ENCODE measurements at places on chromosomes 12 and 14. TPM values are rescaled to one million over a fixed set of nuclear protein-coding genes. Genes with fewer than 3 reads are reported as not detected.
A peak's percentile ranks its signal among the peaks of the same experiment; 100 is the strongest.

DNA sequence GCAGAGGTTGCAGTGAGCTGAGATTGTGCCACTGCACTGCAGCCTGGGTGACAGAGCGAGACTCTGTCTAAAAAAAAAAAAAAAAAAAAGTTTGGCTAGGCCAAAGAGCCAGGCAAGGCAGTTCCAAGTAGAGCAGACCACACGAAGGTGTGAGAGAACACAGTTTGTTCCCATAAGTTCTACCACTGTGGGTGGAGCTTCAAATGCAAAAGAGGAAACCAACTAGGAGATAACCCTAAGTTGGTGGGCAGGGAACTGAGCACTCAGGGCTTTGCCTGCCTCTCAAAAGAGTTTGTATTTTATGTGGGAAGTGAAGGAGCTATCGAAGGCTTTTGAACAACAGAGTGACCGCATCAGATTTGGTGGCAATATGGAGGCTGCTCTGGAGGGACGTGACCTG, 15.1 kb downstream of the SOCS2 start:
- no peak overlapping the region for H3K4me3 ChIP-seq
- H3K27me3 ChIP-seq = no peaks in the 10 kb centered on the region

Gene C3AR1
- 8.9 TPM for total RNA-seq

Gene SYCP3
- total RNA-seq = not detected

DNA sequence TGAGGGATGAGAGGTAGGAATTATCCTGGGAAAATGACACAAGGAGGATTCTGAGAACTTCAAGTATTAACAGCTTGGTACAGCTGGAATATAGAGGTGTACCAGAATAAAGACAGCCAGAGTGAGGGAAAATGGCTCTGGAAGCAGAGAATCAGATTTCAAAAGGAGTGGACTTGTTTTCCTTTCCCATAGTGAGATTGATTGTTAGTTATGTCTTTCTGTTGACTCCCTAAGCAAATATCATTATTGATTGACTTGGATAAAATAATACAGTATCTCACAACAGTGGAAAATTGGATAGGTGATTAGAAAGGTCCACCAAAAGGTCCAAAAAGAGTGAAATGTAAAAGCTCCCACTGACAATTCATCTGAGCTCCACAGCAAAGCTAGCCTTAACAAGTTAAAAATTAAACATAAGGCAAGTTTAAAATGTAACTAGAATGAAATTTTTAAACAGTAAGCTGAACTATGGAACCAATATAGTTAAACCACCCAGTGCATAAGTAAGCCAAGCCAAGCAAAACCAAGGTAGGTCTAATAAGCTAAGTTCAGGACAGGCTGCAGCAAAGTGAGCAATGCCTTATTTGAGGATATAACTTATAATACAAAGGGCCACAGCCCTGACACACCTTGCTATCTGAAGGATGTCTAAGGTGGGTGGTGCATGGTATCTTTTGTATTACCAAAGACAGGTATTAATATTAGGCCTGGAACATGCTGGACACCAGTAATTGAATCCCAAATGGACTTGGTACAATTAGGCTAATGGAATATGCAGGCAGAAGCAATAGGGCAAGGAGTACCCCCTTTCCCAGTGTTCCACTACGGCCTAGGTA, 21.8 kb downstream of the ENTPD5 start:
- H3K4me1 ChIP-seq = no peaks in the 10 kb centered on the region
- no peak overlapping the region for H3K27ac ChIP-seq
- peaks cover 20% of the 10 kb centered on the region for H3K36me3 ChIP-seq
- no peak overlapping the region for H3K4me3 ChIP-seq

DNA sequence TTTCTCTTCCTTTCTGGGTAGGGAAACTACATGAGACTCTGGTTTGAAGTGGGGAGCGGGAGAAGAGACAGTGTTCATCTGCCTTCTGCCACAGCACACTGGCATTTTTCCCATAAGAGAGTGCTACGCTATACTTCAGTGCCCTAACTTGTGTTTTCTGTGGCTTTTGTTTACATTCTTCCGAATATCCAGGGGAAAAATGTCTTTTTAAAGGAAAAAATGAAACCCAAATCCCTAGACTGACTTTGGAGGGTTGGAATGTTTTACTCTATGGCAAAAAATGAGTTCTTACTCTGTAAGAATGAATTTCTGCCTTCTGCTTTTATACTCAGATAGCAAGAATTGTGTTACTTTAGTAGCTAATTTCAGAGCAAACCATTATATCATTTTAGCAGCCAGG, 88.1 kb upstream of the TMEM263 start:
- no peaks in the 10 kb centered on the region for H3K36me3 ChIP-seq
- peaks cover 12% of the 10 kb centered on the region for H3K4me1 ChIP-seq
- H3K27ac ChIP-seq = no peak overlapping the region
- no peak overlapping the region for H3K4me3 ChIP-seq

Gene HEBP1
- total RNA-seq = 70.6 TPM

Gene IL31
- not detected for total RNA-seq

DNA sequence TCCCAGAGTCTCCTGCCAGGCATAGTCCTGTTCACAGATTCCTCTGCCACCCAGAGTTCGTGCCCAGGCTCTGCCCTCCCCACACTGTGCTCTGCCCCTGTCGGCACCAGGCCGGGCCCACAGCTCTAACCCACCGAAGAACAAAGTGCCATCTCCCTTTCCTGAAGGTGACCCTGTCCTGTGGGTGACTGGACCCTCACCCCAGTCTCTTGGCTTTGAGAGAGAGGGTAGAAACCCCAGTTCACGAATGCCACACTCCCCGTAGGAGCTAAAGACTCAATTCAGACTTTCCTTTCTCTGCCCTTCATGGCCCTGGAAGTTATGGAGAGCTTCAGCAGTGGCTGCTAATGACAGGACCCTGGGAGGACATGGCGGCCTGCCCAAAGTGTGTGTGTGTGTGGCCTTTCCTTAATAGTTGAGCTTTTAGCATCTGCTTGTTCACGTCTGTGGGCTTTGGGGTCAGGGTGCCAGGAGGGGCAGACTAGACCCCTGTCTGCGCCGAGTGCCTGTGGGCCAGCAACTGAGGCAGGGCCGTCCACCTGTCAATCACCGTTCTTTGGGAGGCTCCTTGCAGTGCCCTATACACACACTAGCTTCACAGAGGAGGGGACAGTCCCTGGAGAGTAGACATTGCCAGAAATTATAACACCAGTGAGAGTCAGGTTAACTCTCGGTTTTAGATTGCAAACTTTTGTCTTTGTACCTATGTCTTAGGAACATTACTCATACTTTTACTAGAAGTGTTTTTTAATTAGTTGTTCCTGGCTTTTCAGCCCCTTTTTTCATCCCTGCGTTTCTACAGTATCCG, 84.6 kb upstream of the DYNC1H1 start:
- peaks cover 26% of the 10 kb centered on the region for H3K36me3 ChIP-seq
- DNase-seq = no peak
- H3K4me1 ChIP-seq = peaks cover 53% of the 10 kb centered on the region
- no peak overlapping the region for H3K4me3 ChIP-seq
- no peak overlapping the region for H3K27ac ChIP-seq
- no peaks in the 10 kb centered on the region for H3K27me3 ChIP-seq

Gene NTF3
- total RNA-seq = 1.2 TPM

DNA sequence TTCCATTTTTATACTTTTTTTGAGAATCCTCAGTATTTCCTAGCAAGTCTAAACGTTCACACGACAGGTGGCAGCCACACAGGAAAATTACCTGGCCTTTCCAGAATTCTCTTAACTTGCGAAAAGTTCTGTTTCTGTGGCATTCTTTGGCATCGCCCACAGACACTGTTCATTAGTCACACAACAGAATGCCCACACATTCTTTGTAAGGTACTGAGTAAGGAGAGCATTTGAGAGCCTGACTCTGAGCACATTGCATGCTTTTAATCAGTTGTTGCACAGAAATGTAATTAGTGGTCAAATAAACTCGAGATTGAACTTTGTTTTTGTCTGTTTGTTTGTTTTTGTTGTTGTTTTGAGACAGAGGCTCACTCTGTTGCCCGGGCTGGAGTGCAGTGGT, 52.4 kb downstream of the LMNTD1 start:
- H3K36me3 ChIP-seq = no peaks in the 10 kb centered on the region
- H3K4me3 ChIP-seq = no peak overlapping the region
- no peak overlapping the region for H3K27ac ChIP-seq
- no peaks in the 10 kb centered on the region for H3K27me3 ChIP-seq
- peaks cover 9% of the 10 kb centered on the region for H3K4me1 ChIP-seq

DNA sequence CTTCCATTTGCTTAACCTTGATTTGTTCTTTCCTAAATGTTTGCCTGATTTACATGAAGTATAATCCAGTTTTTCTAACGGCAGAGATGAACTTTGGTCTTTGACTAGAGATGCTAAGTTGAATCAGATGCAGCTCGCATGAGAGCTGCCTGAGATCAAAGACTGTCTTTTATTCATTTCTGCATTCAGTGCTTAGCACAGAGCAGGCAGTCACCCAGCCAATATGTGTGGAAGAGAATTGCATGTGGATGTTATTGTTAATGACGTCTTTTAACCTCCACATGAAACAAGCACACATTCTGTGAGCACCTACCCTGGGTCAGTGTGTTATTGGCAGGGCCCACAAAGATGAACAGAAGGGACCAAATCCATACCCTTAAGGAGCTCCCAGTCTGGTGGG, 99.2 kb downstream of the SLC5A8 start:
- H3K4me3 ChIP-seq = no peak overlapping the region
- H3K36me3 ChIP-seq = no peaks in the 10 kb centered on the region
- peaks cover 3% of the 10 kb centered on the region for H3K27me3 ChIP-seq
- DNase-seq = no peak

- peaks cover 42% of the 10 kb centered on the region for H3K4me1 ChIP-seq
- peaks cover 13% of the 10 kb centered on the region for H3K36me3 ChIP-seq
- DNase-seq = no peak
- H3K27ac ChIP-seq = no peak overlapping the region
These were observed 1.2 kb downstream of the NEK9 start for GRCh38 chr14:75125617-75126016.

GRCh38 chr14:81480741-81481140, 52.9 kb downstream of the SEL1L start:
- no peak for DNase-seq
- no peak overlapping the region for H3K4me3 ChIP-seq
- peaks cover 4% of the 10 kb centered on the region for H3K4me1 ChIP-seq
- H3K36me3 ChIP-seq = peaks cover 96% of the 10 kb centered on the region
- no peaks in the 10 kb centered on the region for H3K27me3 ChIP-seq
- H3K27ac ChIP-seq = no peak overlapping the region

- H3K4me3 ChIP-seq = no peak overlapping the region
- H3K27ac ChIP-seq = no peak overlapping the region
- no peaks in the 10 kb centered on the region for H3K36me3 ChIP-seq
These were observed 17.3 kb downstream of the GSG1 start for GRCh38 chr12:13085968-13086686.

Gene TSPAN9
- 19.9 TPM for total RNA-seq

DNA sequence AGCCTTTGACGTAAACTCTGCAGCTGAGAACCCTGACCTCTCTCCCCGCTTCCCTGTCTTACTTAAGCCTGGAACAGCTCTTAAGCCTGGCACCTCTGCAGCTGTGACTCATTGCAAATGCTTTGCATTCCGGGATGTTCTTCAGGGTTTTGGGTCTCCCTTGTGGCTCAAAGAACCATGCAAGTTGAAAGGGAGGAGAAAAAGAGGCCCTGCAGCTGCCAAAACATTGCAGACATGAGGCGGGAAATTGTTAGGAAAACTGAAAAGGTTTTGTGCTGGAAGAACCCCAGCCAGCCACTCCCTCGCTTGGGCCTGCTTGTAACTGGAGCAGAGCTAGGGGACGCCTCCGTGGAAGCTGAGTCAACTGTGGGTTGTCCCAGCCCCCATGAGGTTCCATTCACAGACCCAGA, 60.2 kb upstream of the FERMT2 start:
- DNase-seq = peak; percentile 95
- peaks cover 7% of the 10 kb centered on the region for H3K4me1 ChIP-seq
- peak overlapping the region; percentile 78 for H3K27ac ChIP-seq
- no peaks in the 10 kb centered on the region for H3K27me3 ChIP-seq

Gene SMOC1
- 0.45 TPM for total RNA-seq

- H3K4me3 ChIP-seq = no peak overlapping the region
- H3K27me3 ChIP-seq = no peaks in the 10 kb centered on the region
- no peak for DNase-seq
- H3K36me3 ChIP-seq = no peaks in the 10 kb centered on the region
- H3K4me1 ChIP-seq = peaks cover 8% of the 10 kb centered on the region
These were observed 98.7 kb downstream of the ERGIC2 start for GRCh38 chr12:29282031-29282816.

- no peak for DNase-seq
- peaks cover 9% of the 10 kb centered on the region for H3K4me1 ChIP-seq
- H3K27ac ChIP-seq = no peak overlapping the region
- no peak overlapping the region for H3K4me3 ChIP-seq
These were observed 299.6 kb downstream of the PCNX1 start for GRCh38 chr14:71206766-71207371.

DNA sequence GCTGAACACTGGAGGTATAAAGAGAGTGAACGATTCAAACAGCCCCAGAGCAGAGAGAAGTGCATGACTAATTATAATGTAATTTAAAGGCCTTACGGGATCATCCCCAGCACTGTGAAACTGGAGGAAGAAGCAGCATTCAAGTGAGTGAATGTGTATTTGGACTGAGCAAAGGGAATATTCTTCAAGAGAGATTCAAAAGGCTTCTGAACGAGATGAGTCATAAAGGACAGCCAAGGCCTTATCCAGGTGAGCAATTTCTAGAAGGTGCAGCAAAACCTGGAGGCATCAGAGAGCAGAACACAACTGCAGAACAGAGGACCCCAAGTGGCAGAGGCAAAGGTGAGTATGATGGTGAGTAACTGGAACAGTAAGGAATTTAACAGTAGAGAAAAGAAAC, 127.2 kb downstream of the BCAT1 start:
- H3K27me3 ChIP-seq = no peaks in the 10 kb centered on the region
- H3K4me1 ChIP-seq = peaks cover 9% of the 10 kb centered on the region
- H3K4me3 ChIP-seq = no peak overlapping the region
- no peaks in the 10 kb centered on the region for H3K36me3 ChIP-seq
- DNase-seq = no peak

DNA sequence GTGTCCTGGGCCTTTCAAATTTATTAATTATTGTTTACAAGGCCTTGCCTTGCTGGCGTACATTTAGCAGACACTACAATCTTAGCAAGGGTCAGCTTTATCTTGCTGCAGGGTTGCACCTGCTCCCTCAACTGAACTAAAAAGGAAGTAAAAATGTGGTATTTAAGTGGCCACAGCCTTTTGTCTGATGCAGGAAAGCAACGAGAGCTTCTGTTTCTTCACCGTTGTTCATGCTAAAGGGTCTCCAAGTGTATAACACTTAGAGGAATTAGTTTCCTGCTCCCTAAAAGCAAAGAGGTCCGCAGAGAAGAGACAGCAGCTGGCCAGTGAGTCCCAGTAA, 62.8 kb upstream of the EGLN3 start:
- no peak overlapping the region for H3K4me3 ChIP-seq
- H3K36me3 ChIP-seq = no peaks in the 10 kb centered on the region
- H3K27ac ChIP-seq = no peak overlapping the region
- no peaks in the 10 kb centered on the region for H3K27me3 ChIP-seq
- no peaks in the 10 kb centered on the region for H3K4me1 ChIP-seq
- DNase-seq = no peak

Gene ACOT2
- total RNA-seq = 186 TPM

- no peak overlapping the region for H3K27ac ChIP-seq
- no peaks in the 10 kb centered on the region for H3K36me3 ChIP-seq
- H3K4me1 ChIP-seq = no peaks in the 10 kb centered on the region
- DNase-seq = no peak
- no peak overlapping the region for H3K4me3 ChIP-seq
These were observed 253.7 kb upstream of the HMGA2 start for GRCh38 chr12:65570451-65571130.

Gene UNC79
- 0.19 TPM for total RNA-seq

Gene SDR9C7
- total RNA-seq = not detected

Gene ART4
- total RNA-seq = 1.9 TPM

- DNase-seq = no peak
- peak overlapping the region; percentile 34 for H3K4me3 ChIP-seq
- H3K36me3 ChIP-seq = peaks cover 29% of the 10 kb centered on the region
- peak overlapping the region; percentile 84 for H3K27ac ChIP-seq
- no peaks in the 10 kb centered on the region for H3K27me3 ChIP-seq
These were observed 31.1 kb downstream of the SSH1 start for GRCh38 chr12:108826101-108826806.

Gene APOF
- total RNA-seq = not detected
